ENCODE measurements at places on chromosomes 2 and 18. TPM values are rescaled to one million over a fixed set of nuclear protein-coding genes. Genes with fewer than 3 reads are reported as not detected.

GRB14 gene
- total RNA-seq = 7.9 TPM

DNA sequence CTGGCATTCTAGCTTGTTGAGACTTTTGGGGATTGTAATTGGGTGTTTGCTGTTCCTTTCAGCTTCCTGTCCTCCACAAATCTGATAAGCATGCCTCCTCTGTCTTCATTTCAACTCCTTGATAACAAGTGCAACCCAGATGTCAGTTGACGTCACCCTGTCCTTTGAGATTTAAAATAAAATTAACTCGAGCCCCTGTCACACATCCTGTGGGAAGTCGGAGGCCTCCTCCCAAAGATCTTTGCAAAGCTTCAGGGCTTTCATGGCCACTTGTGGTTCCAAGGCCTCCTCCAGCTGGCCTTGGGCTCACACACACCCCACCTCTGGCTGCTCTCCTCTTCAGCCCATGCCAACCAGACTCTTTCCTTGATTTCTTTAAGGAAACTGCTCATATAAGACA lies 69.9 kb upstream of the ITGA6 start:
- no peak for DNase-seq

DNA sequence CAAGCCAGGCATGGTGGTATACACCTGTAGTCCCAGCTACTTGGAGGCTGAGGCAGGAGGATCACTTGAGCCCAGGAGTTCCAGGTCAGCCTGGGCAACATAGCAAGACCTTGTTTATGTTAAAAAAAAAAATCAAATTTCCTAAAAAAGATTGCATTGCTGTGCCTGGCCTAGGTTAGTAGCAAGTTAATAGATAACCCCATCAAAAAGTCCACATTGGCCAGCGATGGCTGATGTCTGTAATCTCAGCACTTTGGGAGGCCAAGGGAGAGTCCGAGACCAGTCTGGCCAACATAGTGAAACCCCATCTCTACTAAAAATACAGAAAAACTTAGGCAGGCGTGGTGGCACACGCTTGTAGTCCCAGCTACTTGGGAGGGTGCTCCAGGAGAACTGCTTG lies 38.7 kb downstream of the PARD6G start:
- DNase-seq = no peak

DNA sequence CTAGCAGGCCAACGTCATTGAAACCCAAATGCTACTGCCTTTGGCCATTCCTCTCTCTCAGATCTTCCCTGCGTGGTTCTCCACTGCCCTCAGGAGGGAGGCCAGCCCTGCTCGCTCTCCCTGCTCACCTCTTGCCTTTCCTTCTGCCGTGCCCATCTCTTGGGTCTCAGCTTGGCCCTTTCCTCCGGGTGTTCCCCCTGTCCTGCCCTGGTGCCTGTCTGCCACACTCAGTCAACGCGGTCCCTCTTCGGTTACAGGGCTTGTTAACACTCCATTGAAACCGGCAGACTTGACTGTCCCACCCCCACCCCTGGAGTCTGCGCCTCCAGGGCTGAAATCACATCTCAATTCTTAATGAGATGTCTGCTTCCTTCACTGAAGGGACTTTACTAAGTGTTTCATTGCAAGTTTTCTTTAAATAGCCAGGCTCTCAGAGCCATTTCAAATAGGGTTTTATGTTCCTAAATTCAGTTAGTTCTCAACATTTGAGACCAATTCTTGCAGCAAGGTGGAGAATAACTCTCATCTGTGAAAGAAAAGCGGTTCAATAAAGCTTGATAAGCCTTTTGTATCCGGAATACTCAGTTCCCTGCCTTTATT lies 237.6 kb downstream of the DYSF start:
- no peak for DNase-seq

CROCC2 gene
- total RNA-seq = not detected

DNA sequence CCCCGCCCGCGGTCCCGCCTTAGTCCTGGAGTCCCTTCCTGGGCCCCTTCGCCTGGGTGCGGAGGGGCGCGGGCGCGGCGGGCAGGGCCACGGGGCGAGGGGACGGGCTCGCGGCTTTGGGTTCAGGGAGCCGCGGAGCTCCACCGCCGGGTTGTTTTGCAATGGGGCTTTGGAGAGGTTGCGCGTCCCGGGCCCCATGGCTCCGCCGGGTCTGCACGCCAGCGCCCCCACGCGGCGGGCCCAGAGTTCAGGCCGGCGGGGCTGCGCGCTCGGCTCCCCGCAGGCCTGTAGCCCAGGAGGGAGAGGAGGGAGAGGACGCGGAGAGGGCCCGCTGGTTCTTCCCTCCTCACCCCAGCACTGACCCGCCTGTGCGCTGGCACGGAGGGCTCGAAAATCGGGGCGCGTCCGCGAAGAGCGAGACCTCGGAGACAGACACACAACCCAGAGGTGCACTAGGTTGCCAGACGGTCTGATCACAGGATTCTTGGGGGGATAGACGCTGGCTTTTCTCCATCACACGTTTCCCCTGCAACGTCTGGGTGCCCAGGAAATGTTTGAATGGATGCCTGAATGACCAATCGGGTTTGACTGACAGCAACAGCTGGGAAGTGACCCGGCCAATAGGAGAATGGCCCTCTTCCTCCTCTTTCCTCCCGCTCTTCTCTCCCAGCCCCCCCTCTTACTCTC lies 4.9 kb upstream of the SIX2 start:
- no peak for DNase-seq

COQ10B gene
- 42.8 TPM for total RNA-seq

AMMECR1L gene
- 18.6 TPM for total RNA-seq
